ENCODE measurements at places on chromosomes 12 and 14. TPM values are rescaled to one million over a fixed set of nuclear protein-coding genes. Genes with fewer than 3 reads are reported as not detected.
A peak's percentile ranks its signal among the peaks of the same experiment; 100 is the strongest.

DNA sequence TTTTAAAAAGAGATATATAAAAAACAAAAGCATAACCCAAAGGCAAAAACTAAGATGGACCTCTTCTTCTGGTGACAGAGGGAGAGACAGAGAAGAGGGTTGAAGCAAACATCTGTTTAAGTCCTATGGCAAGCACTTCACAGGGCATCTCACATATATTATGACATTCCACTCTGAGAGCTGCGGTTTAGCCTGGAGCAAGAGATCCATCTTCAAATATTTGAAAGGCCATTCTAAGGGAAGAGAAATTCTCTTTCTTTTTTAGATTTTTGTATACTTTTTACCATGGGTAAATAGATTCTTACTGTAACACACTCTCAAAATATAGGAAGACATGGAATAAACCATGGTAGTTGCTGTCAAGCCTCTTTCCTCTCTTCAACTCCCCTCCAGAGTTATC, 204.1 kb downstream of the GXYLT1 start:
- H3K36me3 ChIP-seq: no peaks in the 10 kb centered on the region
- no peak for DNase-seq
- H3K4me1 ChIP-seq: no peaks in the 10 kb centered on the region
- H3K27me3 ChIP-seq: no peaks in the 10 kb centered on the region

GRCh38 chr12:58419196-58419760, 477.9 kb downstream of the ATP23 start:
- H3K4me3 ChIP-seq: no peak overlapping the region
- H3K27me3 ChIP-seq: no peaks in the 10 kb centered on the region
- H3K27ac ChIP-seq: no peak overlapping the region
- H3K36me3 ChIP-seq: no peaks in the 10 kb centered on the region
- DNase-seq: no peak
- H3K4me1 ChIP-seq: no peaks in the 10 kb centered on the region

GRCh38 chr12:120797677-120798642, 72.3 kb downstream of the ACADS start:
- DNase-seq: no peak
- H3K4me1 ChIP-seq: peaks cover 6% of the 10 kb centered on the region
- no peak overlapping the region for H3K27ac ChIP-seq
- H3K36me3 ChIP-seq: no peaks in the 10 kb centered on the region
- no peaks in the 10 kb centered on the region for H3K27me3 ChIP-seq

- no peaks in the 10 kb centered on the region for H3K36me3 ChIP-seq
- no peaks in the 10 kb centered on the region for H3K27me3 ChIP-seq
- H3K4me3 ChIP-seq: no peak overlapping the region
- no peak for DNase-seq
- no peaks in the 10 kb centered on the region for H3K4me1 ChIP-seq
Observed at GRCh38 chr14:87785897-87786296, 207.1 kb downstream of the GALC start.

DNA sequence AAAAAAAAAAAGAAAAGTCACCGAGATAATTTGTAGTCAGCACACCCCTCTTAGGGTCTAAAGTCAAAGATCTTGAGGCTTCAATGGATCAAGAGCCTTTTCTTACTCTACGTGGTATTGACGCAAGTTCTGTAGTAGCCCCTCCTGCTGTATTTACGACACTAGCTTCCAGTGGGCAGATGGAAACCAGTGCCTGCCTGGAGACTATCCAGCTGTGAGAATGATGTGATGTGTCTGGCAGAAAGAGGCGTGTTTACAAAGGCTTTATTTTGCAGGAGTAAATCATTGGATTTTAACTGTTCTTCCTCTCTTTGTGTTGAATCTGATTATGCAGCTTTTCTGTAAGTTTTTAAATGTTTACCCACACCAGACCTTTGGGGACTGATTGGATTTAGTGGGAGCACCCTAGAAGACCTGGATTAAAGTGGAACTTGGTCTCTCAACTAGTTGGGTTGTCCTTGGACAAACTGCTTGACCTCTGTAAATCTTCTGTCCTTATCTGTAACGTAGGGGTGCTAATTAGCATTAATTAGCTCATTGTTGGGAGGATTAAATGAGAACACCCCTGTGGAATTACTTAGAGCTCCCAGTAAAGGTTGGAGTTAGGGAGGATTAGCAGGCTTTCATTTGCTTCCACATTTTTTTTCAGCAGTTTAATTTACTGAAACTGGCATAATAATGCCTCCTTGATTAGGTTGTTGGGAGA, 72.4 kb downstream of the RASSF3 start:
- peaks cover 29% of the 10 kb centered on the region for H3K36me3 ChIP-seq
- no peak for DNase-seq
- no peaks in the 10 kb centered on the region for H3K27me3 ChIP-seq
- peaks cover 65% of the 10 kb centered on the region for H3K4me1 ChIP-seq

- no peak for DNase-seq
- no peaks in the 10 kb centered on the region for H3K4me1 ChIP-seq
- no peak overlapping the region for H3K27ac ChIP-seq
- H3K4me3 ChIP-seq: no peak overlapping the region
Observed at GRCh38 chr12:126907900-126908764, 1358.8 kb upstream of the TMEM132C start.

DNA sequence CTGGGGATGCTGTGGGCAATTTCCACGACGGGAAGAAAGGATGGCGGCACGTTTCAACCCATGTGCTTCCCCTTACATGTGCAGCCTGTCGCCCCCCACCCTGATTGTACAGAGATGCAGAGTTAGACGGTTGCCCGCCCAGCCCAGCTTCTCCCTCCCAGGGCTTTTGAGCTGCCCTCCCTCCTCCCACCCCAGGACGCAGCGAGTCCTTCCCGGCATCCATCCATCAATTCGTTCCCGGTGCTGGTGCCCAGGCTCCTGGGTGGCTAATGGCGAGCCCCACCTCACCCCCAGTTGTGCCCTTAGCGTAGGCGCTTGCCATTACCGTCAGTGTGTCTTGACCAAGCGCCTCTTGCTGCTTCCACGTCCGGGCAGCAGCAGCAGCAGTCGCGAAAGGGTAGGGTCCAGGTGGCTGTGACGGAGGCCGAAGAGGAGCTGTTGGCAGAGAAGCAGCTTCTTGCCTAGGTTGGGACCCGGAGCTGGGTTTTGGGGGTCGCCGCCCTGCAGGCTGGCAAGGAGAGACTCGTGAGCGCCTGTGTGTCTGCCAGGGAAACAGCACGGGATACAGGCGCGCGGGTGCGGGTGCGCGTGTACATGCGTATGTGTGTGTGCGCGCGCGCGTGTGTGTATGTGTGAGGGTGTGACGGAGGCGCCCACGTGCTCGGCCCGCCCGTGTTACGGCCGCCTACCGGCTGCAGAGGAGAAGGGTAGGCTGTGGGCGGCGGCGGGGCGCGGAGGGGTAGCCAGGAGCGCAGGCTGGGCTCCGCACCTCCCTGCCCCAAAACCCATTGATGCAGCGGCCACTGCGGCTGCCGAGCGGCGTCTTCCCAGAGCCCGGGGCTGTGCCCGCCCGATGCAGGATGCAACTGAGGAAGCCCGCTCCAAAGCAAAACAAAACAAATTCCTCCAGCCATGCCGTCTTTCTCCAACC, at the start of gene SLC6A15:
SLC6A15 (minus strand) TSS at position 602 of the 931 bp plus-strand sequence. CDS start 20,679 bp downstream, outside the sequence.
- no peaks in the 10 kb centered on the region for H3K36me3 ChIP-seq
- DNase-seq: peak; percentile 55
- H3K4me1 ChIP-seq: peaks cover 14% of the 10 kb centered on the region
- H3K27me3 ChIP-seq: peaks cover 31% of the 10 kb centered on the region

Gene DNAJC22
- 0.18 TPM for total RNA-seq

Gene GALNT16
- total RNA-seq: 3.5 TPM

Gene AMDHD1
- 1.8 TPM for total RNA-seq

Gene ZNF605
- 13.3 TPM for total RNA-seq
